ENCODE measurements at places on chromosomes 12 and 14.

- DNase-seq, result peak; percentile 80
These were observed 174.2 kb downstream of the SSPN start for GRCh38 chr12:26369588-26369987.

DNA sequence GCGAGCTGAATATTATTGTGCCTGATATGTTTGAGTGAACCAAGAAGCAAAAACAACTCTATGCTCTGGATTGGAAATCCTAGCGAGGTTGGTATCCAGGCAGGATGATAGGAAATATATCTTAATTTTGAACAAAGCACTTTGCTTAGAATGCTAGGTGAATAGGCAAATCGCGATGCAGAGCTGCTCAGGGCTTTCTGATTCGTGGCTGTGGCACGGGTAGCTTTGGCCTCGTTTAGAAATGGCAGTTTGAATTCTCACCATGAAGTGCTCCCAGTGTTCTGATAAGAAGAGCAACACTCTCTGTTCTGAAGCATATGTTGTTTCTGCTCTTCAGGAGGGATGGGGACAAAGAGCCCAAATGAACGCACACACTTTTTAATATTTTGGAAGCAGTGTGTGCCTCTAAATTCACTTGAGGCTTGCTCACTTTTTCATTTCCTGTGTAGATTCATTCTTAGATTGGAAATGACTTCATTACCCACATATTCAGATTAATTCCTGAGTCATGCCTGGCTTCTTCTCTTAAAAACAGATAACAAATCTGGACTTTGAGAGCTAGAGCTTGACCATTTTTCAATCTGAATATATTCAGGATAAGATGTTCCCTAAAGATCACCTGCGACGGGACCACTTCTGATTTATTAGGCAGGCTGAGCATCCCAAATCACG lies 200.9 kb downstream of the RPAP3 start:
- DNase-seq, result peak; percentile 73

- peak; percentile 58 for DNase-seq
These were observed 122.3 kb downstream of the MON2 start for GRCh38 chr12:62588916-62589315.

DNA sequence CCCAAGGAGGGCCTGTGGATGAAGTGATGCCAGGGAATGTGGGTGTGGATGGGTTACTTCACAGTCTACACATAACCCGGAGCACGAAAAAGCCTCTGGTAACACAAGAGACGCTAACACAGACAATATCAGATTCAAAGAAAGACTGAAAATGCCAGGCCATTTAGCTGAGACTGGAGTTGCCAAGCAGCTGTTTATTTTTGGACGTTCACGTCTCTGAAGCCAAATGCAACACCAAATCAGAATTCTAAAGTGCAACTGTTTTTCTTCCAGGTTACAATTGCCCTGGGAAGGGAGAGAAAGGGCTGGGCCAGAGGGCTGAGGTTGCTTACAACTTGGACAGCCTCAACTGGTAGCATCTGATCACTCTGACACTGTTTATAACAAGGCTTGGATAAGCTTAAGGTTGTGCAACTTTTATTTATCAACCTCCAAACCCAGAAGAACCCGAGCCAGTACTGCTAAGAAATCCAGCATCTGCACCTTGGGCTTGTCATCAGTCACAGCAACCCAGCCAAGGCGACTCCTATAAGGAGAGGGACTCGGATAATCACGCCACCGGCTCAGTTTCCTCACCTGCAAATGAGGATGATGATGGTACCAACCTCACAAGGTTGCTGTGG lies 24.8 kb downstream of the NUAK1 start:
- no peak for DNase-seq

- no peak for DNase-seq
These were observed 26.8 kb upstream of the IRF2BPL start for GRCh38 chr14:77055306-77055705.

- DNase-seq, result peak; percentile 80
These were observed 185.2 kb upstream of the SLC38A2 start for GRCh38 chr12:46557539-46558373.
